ENCODE measurements at places on chromosomes 16 and 17.

GRCh38 chr16:67148656-67149275, 2.0 kb downstream of the B3GNT9 start:
- DNase-seq = no peak

- no peak for DNase-seq
Measured at GRCh38 chr16:1900452-1900774, 17.8 kb downstream of the HS3ST6 start.

- DNase-seq = no peak
Measured at GRCh38 chr16:49554681-49555080, 181.1 kb downstream of the C16orf78 start.

DNA sequence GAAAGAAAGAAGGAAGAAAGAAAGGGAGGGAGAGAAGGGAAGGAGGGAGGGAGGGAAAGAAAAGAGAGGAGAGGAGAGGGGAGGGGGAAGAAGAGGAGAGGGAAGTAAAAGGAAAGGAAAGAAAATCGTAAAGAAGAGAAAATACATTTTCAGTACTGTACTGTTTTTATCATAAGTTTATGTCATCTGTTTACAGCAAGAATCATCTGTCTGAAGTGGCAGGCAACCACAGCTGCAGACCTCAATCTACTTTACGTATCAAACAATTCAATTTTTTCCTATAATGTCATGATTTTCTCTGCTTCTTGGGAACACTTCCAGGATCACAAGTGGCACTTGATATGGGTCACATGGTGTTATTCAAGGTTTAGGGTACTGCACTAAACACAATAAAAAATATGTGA, 58.3 kb downstream of the USP32 start:
- no peak for DNase-seq

DNA sequence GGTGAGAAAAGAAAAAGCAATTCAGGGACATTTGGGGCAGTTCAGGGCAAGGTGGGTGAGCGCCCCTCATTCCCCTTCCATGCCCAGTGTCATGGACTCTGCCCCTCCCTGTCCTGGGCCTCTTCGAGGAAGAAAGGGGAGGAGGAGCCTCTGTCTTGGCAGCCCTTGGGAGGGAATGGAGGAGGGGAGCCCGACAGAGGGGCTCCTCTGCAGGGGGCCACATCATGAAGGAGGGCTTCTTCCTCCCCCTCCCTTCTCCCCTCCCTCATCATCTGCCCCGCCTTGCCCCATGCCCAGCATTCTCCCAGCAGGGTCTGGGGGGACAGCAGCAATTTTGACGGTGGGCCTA, 33.2 kb upstream of the TAC4 start:
- DNase-seq = no peak

DNA sequence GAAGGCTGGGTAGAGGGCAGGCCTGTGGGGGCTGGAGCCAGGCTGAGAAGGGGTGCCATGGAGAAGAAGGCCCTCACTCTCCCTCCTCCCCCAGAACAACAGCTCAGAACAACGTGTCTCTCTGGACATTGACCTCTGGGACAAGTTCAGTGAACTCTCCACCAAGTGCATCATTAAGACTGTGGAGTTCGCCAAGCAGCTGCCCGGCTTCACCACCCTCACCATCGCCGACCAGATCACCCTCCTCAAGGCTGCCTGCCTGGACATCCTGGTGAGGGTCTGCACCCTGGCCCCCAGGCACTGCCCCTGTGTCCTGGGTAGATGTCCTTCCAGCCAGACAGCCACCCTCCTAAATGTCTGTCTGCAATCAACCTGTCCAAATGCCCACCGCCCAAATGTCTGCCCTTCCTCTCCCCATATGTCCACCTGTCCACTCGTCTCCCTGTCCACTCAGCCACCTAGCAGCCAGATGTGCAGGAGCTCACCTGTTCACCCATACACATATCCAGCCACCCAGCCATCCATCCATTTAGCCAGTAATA, 12.2 kb downstream of the GJD3 start:
- no peak for DNase-seq

DNA sequence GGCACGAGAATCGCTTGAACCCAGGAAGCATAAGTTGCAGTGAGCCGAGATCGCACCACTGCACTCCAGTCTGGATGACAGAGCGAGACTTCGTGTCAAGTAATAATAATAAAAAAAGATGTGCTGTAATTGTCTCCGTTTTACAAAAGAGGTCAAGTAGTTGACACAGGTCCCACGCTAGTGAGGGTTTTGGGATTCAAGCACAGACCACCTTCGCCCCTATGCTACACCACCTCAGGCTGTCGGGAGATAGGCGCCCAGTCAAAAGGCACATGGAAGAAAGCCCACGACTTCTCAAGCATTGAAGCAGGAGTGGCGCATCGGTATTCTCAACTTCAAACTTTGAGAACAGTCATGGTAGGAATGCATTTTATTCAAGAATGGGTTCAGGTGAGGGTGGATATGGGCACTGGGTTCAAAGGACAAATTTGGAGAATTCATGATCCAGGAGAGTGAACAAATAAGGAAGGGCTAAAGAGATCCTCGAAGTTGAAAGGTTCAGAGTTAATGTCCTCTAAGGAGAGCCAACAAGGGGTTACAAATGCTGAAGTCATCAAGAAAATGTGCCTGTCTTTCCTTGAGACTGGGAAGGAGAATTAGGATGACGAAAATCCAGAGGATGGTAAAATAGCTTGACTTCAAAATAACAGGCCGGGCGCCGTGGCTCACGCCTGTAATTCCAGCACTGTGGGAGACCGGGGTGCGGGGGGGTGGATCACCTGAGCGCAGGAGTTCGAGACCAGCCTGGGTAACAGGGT, 1.4 kb upstream of the AMZ2 start:
- no peak for DNase-seq

- DNase-seq = no peak
Measured at GRCh38 chr16:71412270-71413160, 29.3 kb downstream of the TLE7 start.

GRCh38 chr16:77112746-77113145, 78.2 kb upstream of the MON1B start:
- DNase-seq = no peak

- no peak for DNase-seq
Measured at GRCh38 chr17:43721537-43722268, 36.9 kb downstream of the SOST start.

- DNase-seq = no peak
Measured at GRCh38 chr17:9982159-9982558, 77.1 kb upstream of the RCVRN start.

DNA sequence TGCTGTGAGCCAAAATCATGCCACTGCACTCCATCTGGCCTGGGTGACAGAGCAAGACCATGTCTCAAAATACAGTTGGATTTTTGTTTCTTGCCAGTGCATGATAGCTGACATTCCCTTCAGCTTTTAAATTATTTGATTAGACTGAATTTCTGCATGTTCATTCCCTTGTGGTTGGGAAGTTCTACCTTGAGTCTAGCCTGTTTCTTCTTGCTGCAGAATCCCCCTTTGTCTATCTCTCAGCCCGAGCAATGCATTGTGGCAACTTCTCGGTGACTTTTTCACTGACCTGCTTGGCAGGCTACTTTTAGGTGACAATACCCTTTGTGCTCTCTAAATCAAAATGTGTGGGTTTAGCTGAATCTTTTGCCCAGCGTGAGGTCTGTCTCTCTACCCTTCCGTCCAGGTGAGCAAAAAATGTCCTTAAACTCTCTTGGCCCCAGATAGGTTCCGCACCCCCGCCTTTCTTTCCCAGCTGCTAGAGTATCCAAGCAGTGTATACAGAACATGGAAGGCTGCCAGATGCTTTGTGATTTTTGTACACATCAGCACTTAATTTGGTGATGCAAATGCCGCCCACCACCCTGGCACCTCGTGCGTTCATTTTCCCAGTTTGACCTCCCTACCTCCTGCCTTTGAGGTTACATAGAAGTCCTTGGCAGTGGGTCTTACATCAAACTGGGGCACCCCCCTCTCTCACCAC, 130.2 kb downstream of the ABCC6 start:
- no peak for DNase-seq

DNA sequence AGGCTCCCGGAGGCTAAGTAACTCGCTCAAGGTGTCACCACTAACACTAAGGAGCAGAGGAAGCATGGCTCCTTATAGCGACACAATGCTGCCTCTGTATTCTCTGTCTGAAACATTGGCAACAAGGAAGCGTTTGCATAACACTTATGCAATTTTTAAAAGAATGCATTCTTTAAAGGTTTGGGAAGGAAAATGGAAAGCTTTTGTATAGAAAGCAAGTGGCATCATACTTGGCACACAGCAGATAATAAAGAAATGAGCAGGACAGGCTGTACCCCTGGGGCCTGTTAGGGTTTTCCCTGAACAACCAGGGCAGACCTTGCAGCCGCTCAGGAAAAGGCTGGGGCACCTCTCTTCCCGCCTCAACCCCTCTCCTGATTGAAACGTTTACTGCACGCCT, 36.9 kb downstream of the PPL start:
- no peak for DNase-seq

GRCh38 chr16:720990-721764, at the start of gene ANTKMT:
TSS of gene ANTKMT (plus strand) at chr16:721146. CDS start at chr16:721275, 129 bp downstream.
- DNase-seq = no peak

DNA sequence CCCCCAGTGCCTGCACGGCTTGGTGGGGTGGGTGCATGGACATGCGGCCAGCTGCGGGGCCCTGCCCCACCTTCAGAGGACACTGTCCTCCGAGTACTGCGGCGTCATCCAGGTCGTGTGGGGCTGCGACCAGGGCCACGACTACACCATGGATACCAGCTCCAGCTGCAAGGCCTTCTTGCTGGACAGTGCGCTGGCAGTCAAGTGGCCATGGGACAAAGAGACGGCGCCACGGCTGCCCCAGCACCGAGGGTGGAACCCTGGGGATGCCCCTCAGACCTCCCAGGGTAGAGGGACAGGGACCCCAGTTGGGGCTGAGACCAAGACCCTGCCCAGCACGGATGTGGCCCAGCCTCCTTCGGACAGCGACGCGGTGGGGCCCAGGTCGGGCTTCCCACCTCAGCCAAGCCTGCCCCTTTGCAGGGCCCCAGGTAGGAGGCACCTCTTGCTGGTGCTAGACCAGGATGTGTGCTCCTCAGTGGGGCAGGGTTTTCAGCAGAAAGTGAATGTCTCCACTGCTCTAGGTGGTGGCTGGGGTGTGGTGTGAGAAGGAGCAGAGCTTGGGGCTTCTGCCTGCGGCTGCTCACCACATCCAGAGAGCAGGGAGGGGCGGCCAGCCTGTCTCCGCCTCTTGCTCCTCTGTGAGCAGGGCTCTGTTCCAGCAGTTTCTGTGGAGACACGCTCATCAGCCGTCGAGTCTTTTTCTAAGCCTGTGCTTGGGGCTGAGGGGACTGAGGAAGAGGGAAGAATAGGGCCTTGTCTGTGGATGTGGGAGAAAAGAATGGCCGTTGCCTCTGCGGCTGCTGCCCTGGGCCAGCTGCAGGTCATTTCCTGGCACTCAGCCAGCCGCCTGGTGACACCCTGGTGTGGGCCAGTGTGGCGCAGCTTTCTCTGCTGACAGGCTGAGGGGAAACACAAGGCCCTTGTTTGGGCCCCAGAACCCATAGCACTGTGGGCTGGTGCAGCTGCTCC, 2.2 kb downstream of the ZNF276 start:
- no peak for DNase-seq

GRCh38 chr17:45265821-45266220, 3.9 kb upstream of the SPATA32 start:
- no peak for DNase-seq

DNA sequence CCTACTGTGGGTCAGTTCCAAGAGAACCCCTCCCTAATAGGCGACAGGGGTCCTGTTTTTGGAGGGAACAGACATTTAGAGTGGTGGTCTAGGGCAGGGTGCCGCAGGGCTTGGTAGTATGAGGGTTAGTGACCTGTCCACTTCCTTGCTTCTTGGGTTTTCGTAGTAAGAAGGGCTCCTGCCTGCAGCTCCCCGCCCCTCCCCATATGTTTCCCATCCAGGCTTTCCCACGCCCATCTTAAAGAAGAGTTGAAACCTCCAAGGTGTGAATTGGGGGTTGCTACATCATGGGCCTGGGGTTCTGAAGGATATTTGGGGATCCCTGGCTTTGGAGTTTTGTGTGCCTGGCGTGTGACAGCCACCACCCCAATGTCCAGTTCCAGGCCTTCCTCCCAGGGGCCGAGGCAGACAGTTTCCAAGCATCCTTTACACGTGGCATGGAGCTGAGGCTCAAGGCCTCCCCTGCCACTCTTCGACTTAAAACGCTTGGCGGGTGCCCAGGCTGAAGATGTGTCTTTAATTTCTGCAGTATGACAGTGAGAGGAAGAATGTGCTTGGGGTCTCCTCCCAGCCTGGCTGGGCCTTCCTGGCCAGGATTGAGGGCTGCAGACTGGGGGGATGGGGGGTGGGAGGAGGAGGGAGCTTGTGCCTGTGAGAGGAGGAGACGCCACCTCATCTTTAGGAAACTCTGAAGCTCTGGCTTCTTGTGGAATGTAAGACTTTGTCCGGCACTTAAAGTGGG, 2.3 kb upstream of the COL1A1 start:
- no peak for DNase-seq

- no peak for DNase-seq
Measured at GRCh38 chr16:89722392-89723278, 1.3 kb downstream of the ZNF276 start.

DNA sequence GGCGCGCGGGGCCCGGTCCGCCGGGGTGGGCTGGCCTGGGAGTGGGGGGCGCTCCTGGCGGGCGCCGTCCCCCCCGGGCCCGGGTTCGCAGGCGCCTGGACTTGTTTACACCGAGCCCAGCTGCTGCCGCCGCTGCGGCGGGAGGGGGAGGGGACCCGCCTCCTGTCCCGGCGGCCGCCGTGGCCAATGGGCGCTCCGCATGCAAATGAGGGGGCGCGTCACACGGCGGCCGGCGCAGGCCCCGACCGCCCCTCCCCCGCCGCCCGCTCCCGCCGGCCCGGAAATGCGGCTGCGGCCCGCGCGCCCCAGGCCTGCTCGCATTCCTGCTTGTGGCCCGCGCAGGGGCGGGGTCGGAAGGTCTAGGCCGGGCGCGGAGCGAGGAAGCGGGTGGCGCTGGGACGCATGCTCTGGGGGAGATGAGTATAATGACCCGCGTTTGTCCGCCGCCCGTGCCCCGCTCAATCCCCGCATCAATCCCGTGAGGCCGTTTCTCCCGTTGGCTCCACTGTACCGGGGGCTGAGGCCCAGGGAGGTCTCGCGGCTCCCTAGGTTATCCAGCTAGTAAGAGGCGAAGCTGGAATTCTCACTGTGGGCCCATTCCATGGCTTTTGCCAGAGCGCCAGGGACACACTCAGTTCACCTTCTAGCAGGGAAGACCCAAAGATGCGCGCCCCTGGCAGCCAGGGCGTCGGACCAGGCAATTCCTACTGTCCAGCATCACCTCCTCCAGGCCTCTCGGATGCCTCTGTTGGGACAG, at the start of gene YPEL3:
YPEL3 (minus strand) TSS at position 109 of the 757 bp plus-strand sequence. CDS start 731 bp downstream, outside the sequence.
- peak; percentile 69 for DNase-seq
